Bronchial epithelial cell (primary cell): ENCODE measurements at places on chromosomes 7 and 10.

GRCh38 chr7:17031906-17032551, 150.2 kb upstream of the AGR3 start:
- no peak for DNase-seq

DNA sequence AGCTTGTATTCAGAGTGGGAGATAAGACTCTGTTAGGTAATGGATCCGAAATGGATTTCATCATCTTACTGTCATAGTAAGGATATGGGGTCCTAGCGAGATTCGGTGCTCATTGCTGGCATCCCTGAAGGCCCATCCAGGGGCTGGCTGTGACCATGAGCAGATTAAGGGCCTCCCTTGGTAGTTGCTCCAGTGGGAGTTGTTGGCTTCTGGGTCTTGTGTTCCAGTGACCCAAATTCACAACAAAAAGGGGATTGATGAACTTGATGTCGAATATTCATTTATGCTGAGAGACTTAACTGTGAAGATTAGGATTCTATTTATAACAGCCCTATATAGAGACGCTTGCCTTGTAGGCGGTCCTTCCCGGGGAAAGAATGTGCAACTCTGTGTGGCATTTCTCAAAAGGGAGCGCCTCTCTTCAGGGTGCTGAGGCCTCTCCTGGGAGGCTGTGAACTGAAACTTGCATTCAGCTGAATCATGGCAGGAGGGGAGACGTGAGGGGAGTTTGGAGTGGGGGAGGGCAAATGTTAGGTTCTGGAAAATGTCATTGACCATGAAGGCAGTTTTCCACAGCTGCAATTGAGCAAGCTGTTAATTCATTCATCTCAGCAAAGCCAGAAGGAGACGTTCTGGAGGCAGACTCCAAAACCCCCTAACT, 233.1 kb upstream of the FZD8 start:
- DNase-seq: no peak

GRCh38 chr7:141671705-141672496, 30.1 kb downstream of the DENND11 start:
- DNase-seq: no peak

DNA sequence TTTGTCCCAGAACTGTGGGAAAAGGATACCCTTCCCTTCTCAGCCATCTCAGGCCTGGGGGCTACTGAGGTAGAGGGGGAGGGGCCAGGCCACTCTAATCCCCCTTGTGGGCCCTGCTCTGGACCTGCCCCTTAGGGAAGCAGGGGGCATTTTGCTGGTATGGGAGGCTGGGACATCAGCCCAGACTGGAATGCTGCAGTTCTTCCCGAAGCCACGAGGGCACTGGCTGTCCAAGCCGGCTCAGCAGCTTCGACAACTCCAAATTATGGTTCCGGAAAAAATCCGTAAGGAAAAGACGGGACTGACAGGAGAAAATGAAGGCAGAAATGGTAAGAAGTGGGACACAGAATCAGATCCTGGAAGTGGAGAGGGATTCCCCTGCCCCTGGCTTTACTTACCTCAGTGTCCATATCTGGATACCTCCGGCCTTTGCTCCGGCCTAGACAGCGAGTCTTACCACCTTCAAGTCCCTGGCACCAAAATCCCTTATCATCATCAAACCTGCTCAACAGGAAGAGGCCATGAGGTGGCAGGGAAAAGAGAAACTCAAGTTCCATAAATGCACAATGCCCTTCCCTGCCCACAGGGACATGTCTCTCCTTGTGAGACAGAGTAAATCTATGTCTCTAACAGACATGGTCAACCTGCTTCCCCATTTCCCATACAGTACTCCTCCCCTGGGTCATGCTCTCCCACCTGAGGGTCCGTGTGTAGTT, 9.0 kb downstream of the NDST2 start:
- DNase-seq: peak; percentile 29

- DNase-seq: no peak
These were observed 150.4 kb downstream of the SRPK2 start for GRCh38 chr7:105238198-105238765.

DNA sequence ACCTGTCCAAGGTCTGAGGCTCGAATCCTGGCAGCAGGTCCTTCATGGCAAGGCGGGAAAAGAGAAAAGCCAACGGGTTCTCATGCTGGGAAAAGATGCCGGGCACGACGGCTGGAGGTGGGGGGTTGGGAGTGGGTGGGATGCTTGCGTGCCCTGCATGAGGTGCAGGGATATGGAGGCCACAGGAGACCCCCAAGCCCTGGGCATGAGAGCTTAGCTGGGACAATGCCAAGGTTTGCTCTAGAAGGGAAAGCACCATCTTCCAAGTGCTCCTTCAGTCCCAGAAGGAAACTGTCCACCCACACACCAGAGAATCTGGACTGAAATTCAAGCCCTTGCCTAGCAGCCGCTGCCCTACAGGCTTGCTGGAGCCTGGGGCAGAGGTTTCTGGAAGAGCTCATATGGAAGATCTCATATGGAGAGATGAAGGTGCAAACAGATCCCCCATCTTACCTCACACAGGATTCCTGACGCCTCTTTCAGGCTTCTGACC, 64.3 kb downstream of the ZRANB1 start:
- DNase-seq: no peak

DNA sequence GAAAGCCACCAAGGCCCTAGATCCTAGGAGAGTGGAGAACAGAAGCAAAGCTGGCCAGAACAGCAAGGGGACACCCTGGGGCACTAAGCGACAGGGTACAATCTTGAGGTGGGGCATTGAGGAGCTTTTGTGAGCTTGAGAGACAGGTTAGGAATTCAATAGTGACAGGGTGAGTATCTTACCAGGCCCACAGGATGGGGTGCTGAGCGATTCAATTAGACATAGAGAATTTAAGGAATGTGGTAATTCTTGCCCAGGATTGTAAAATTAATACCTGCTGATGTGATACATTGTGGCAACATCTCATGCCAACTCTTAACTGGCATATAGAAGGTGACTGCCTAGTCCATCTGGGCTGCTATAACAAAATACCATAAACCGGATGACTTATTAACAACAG, 14.0 kb downstream of the RBP3 start:
- DNase-seq: peak; percentile 5

DNA sequence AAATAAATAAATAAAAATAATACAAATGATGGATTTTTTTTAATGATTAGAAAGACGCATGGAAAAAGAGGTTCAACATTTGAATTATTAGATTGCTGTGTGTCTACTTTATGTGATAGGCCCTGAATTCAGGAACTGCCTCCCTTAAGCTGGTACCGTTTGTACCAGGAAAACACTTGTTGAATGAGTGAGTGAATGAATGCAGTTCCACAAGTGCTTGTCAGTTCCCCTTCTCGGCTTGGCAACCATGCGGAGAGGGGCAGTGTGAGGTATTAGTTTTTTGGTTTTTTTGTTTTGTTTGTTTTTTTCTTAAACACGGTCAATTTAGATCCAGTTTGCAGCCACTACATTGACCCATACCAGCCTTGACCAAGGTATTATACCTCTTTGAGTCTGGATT, 2.1 kb upstream of the DPY19L1 start:
- no peak for DNase-seq

GRCh38 chr7:3569643-3570042, 268.6 kb downstream of the SDK1 start:
- DNase-seq: no peak

- no peak for DNase-seq
These were observed 12.7 kb upstream of the BNIP3 start for GRCh38 chr10:131994435-131994834.

GRCh38 chr7:21326241-21326640, 101.6 kb upstream of the SP4 start:
- no peak for DNase-seq

GRCh38 chr7:29794959-29795629, 11.2 kb upstream of the WIPF3 start:
- DNase-seq: no peak
